ENCODE measurements at places on chromosomes 6 and 20.

GRCh38 chr20:23092861-23093495 lies 6.9 kb upstream of the CD93 start:
- no peak for DNase-seq

- no peak for DNase-seq
Observed at GRCh38 chr6:39902786-39903465, 31.3 kb downstream of the MOCS1 start.

GRCh38 chr20:16712511-16712947 lies 17.3 kb upstream of the SNRPB2 start:
- no peak for DNase-seq

- DNase-seq, result no peak
Observed at GRCh38 chr6:160162030-160162566, 40.5 kb downstream of the SLC22A1 start.

DNA sequence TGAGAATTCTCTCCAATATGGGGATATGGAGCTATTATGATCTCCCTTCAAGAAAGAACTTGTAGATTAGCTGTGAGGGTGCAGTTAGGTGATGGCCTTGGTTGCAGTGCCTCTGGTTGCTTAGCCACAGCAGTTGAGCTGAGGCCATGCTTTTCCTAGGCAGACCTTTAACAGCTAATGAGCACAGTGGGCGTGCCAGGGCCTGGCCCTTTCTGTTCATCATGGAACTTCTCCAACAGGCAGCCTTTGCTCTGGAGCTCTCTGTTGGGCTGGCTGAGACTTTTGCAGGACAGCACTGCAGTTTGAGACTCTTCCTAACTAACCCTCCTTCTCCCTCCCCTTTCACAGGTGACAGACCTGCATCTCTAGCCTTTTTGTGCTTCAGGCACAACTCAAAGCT lies 39.7 kb upstream of the TMEM170B start:
- no peak for DNase-seq

- DNase-seq, result peak; percentile 36
Observed at GRCh38 chr6:39309942-39310531, 4.2 kb downstream of the KCNK17 start.

GRCh38 chr20:20344476-20344875 lies 23.4 kb upstream of the INSM1 start:
- DNase-seq, result no peak

- no peak for DNase-seq
Observed at GRCh38 chr6:140544431-140544830, 1170.0 kb upstream of the CITED2 start.

DNA sequence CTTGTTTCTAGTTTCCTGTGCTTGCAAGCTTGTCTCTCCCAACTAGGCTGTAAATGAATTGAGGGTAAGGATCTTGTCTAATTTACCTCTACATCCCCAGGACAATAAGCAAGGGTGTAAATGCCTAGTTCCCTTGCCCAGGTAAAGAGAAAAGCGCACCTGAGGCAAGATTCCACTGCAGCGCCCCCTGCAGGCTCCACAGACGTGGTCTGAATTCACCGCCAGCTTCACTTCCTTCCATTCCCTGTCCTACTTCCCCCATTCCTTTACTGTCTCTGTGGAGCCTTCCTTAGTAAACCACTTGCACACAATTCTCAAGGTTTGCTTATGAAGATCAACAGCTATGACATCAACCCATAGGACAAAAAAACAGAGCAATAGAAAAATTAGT lies 42.3 kb downstream of the ANKEF1 start:
- DNase-seq, result no peak

GRCh38 chr6:154384191-154384590 lies 27.6 kb upstream of the IPCEF1 start:
- no peak for DNase-seq

DNA sequence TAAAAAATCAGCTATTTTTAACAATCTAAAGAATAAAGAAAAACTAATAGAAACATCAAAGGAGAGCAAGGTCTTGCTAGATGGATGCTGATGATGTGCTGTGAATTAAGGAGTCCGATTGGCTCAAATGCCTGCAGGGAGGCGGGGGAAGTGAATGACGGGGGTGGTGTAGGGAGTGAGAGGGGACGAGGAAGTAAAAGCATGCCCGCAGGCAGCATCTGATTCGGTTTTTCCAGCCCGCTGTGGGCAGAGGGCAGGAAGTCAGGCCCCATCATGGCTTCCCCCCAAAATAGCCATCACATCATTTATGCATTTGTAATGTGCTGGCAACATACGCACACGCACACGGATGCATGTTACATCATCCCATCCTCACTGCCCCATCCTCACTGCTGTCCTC lies 10.3 kb downstream of the RSPO4 start:
- DNase-seq, result no peak

- DNase-seq, result no peak
Observed at GRCh38 chr20:34971561-34972235, 16.0 kb downstream of the MYH7B start.

DNA sequence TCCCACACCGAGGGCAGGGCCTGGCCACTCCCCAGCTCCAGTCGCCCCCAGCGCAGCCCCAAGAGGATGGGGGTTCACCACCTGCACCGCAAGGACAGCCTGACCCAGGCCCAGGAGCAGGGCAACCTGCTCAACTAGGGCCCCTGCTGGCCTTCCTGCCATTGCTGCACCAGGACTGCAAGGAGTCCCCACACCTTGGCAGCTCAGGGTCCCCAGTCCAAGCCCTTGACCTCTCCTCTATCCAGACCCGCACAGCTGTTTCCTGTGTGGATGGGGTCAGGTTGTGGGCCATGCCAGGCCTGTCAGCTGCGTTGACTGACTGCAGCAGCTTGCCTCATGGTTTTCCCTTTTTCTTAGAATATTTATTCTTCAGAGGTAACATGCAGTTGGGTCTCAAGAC lies 4.4 kb downstream of the LRRC73 start:
- DNase-seq, result no peak

GRCh38 chr20:25984933-25985332 lies 288.3 kb upstream of the ZNF337 start:
- peak; percentile 43 for DNase-seq

- DNase-seq, result no peak
Observed at GRCh38 chr6:123402052-123402451, 234.7 kb downstream of the TRDN start.

GRCh38 chr20:64150756-64151632 lies 13.3 kb upstream of the MYT1 start:
- no peak for DNase-seq

DNA sequence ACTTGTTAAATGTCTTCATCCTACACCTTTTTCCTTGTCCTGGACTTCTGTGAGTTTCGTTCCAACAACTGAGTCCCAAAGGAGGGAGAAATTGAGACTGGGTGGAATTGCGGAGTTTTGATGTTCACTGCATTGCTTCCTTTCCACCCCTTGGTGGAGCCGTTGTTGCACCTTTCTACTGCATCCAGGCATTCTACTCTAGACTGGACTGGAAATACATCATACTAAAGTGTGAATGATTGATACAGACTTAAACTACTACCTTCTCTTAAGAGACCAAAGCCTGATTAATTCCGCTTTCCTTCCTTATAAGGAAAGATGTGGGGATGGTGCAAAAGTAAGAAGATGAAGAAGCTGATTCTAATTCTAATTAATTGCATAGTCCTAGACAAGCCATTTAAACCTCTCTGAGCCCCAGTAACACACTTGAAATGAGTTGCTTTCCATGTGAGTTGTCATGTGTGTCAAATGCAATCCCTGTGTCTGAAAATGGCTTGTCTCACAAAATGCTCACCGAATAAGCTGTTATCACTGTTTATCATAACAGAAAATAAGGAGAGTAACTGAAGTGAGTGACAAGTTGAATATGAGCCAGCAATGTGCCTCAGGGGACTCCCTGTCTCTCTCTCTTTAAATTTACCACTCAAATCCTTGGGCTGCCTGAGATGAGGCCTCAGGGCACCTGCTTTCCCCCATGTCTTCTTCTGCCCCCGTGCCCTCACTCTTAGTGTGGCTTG lies 338.3 kb upstream of the CHD6 start:
- DNase-seq, result no peak

DNA sequence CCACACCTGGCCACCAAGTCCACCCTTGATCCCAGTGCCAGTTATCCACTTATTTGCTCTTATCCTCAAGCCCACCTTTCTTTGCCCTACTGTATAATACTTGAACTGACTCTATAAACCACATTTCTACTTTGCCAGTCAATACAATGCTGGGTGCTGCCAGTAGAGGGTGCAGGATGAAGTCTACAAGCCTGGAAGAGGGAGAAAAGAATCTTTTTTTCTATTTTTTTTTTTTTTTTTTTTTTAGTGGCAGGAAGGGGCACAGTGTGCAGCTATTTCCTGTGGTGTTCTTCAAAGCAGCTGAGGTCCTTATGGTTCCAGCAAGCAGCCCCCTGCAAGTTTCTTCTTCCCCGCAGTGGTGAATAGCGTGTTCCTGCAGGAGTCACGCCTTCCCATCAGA lies 22.2 kb upstream of the GABRR1 start:
- DNase-seq, result no peak

- peak; percentile 32 for DNase-seq
Observed at GRCh38 chr20:62925420-62926228, 681 bp downstream of the DIDO1 start.

DNA sequence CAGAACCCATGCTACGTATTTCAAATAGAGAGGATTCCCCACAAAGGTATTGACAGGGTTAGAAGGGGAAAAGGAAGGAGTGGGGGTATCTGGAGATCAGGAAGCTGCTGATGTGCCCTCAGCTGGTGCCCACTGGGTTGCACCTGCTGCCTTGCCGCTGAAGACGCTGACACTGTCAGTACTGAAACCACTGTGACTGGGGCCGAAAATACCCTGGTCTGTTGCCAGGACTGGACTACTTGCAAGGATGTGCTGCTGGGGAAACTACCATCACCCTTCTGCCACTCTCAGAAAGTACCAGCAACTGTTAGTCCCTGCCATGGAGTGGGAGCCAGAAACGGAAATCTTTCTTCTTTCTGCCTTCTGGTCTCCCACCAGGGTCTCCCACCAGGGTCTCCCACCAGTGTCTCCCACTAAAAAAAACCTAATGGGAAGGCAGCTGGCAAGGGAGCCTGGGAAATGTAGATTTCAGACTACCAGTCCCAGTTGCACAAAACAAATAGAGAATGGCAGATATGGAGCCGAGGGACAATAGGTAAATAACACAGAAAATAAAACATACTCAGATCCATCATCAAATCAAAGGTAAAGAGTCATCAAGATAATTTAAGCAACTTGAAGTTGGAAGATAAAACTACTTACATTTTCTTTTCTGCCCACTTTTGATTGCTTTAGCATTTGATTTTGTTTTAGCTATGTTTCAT lies 204.8 kb downstream of the TPBG start:
- peak; percentile 10 for DNase-seq

DNA sequence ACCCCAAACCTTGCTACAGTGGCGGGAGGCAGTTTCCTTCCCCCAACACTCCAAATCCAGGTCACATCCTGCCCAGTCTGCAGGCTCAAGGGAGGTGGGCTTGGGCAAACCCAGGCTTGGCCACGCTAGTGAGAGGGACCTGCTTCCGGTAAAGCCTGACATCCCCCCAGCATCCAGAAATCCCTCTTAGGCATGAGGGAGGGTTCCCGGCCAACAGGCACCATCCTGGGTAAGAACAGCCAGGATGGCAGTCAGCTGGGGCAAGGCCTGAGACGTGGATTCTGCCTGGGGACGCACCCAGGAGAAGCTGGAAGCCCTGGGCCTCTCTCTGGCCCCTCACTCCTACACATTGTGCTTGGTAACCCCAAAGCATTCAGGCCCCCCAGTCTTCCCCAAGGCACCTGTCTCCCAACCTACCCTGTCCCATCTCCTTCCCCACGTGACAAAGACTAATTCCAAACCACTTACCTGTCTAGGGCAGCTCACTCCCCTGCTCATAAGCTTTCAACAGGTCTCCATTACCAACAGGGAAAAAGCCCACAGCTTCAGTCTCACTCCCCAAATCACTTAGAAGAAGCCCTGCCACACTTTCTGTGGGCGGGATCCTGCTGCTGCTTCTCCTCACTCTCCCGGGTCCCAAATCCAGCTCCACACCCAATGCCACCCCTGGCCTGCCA lies 2.1 kb downstream of the C20orf144 start:
- no peak for DNase-seq

DNA sequence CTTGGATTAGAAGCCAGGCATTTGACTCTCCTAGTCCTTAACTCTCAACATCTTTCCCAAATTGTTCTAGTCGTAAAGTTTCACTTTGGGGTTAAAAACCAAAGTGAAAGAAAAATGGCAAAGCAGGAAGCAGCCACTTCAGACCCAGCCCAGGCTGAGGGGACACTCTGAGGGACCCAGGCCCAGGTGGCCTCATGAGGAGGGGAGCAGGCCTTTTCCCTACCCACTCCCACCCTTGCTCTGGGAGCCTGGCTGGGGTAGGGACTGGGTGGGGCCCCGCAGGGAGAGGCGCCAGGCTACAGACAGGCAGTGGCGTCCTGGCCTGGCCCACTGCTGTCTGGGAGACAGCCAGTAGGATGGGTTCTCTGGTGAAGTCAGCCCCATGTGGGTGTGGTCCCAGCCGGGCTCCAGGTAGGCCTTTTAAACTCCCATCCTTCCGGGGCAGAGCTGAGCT lies 68.7 kb upstream of the MYL9 start:
- DNase-seq, result no peak

GRCh38 chr20:22986601-22987000 lies 48.5 kb upstream of the SSTR4 start:
- DNase-seq, result no peak

GRCh38 chr6:53790886-53791285 lies 3.9 kb upstream of the LRRC1 start:
- no peak for DNase-seq

DNA sequence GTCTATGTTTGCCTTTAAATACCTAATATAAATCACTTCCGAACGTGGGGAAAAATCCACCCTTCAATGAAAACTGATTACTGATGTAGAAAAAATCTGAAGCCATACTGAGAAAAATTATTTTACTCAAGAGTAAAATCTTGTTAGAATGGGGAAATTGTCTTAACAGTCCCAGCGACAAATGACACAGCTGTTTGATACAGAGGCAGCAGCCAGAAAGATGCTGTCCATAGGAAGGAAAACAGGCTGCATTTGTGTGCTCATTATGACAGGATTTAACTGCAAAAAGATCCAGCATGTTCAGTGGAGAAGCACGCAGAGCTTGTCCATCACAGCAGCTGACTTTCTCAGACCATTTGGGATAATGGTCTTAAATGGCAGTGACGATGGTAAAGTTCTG lies 443.0 kb downstream of the TFAP2B start:
- no peak for DNase-seq

DNA sequence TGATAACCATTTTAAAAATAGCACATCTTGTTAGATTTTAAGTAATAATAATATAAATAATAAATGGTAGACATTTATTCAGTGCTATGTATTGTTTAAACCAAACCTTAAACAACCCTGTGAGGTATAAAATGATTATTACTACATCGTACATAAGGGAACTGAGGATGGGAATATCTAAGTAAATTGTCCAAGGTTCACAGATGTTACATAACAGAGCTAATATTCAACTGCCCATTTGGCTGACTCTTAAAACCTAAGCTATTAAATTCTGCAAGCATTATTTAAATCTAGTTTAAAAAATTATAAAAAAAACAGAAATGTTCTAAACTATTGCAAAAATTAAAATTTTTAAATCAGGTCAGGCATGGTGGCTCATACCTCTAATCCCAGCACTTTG lies 175.1 kb downstream of the COL19A1 start:
- DNase-seq, result no peak

DNA sequence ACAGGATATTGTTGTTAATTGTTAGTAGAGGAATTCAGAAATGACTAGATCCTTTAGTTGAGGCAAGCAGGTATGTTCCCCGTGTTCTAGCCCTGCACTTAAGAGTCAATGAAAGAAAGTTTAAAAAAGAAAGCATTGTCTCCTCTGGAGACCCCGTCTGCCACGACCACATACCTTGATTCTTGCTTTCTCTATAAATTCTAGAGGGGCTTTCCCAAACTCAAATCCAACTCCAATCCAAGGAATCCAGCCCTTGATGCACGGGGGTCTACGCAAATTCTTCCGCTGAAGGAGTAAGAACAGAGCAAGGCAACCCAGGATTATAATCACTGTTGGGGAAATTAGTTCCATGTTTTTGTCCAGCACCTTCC lies 401 bp downstream of the CYP39A1 start:
- no peak for DNase-seq

Measured in hindlimb muscle (tissue), 1 donor.